Stimulated activated CD8-positive, alpha-beta memory T cell treated with anti-CD3 and anti-CD28 coated beads, Interleukin-2, amount 100 ng/mL, for 1 hour (primary cell): ENCODE measurements at places on chromosomes 1 and 21.

DNA sequence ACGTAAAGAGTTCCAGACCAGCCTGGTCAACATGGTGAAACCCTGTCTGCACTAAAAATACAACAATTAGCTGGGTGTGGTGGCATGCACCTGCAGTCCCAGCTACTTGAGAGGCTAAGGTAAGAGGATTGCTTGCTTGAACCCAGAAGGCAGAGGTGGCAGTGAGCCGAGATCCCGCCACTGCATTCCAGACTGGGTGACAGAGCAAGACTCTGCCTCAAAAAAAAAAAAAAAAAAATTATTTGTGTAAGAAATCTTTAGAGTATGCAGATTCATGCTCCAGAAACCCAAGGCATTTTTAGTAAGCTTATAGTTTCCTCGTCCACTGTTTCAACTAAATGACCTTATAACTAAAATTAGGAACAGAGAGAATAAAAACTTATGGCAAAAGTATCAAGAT is 51.3 kb downstream of the ABL2 start:
- no peak for DNase-seq

- no peak for DNase-seq
These were observed 363.6 kb downstream of the PLPP3 start for GRCh38 chr1:56215771-56216170.

- DNase-seq: no peak
These were observed at the start of gene KCNJ6 for GRCh38 chr21:37916310-37917051. KCNJ6 (minus strand) TSS chr21:37916457; CDS start chr21:37840682, 75,775 bp downstream.

DNA sequence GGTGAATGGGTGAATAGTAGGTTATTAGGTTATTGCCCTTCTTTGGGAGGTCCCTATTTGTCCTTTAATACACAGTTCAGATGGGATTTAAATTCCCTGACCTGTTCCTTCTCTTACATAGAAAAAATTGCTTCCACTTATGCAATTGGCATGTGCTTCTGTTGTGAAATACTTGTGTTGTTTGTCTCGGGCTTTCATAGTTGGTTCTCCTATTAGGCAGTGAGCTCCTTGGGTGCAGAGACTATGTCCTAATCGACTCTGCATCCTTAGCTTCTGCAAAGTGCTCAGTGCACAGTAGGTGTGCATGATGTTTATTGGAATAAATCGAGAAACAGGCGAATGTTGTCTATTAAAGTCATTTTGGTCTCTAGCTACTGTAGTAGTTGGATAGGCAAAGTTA is 1.3 kb upstream of the PDE4B start:
- no peak for DNase-seq

DNA sequence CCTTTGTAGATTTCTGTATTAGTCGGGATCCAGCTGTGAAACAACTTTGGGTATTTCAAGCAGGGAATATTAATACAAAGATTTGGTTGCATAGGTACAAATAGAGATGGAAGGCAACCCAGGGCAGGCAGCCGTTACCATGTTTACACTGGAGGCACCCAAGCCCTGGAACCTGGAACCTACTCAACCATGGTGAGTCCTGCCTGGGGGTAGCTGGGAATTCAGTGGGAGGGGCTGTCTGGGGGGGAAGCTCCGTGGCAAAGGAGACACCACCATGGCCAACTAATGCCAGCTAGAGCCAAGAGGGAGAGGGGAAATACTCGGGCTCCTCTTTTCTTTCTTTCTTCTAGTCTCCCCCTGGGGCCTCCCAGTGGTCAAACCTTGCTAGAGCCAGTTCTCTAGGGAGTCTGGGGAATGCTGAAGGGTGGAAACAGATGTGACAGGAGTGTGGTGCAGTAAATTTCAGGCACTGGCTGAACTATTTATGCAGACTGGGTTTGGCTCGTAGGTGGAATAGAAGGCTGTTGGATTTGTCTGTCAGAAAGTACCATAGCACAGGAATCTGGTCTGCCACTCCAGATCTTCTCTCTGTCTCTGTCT is 91.9 kb upstream of the CACNA1E start:
- no peak for DNase-seq

DNA sequence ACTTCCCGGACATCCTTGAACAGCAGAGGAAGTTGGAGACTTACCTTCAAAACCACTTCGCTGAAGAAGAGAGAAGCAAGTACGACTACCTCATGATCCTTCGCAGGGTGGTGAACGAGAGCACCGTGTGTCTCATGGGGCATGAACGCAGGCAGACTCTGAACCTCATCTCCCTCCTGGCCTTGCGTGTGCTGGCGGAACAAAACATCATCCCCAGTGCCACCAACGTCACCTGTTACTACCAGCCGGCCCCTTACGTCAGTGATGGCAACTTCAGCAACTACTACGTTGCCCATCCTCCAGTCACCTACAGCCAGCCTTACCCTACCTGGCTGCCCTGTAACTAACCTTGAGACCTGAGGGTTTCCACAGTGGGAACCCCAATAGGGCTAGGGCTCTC is 17.9 kb downstream of the TENT5C start:
- DNase-seq: no peak

DNA sequence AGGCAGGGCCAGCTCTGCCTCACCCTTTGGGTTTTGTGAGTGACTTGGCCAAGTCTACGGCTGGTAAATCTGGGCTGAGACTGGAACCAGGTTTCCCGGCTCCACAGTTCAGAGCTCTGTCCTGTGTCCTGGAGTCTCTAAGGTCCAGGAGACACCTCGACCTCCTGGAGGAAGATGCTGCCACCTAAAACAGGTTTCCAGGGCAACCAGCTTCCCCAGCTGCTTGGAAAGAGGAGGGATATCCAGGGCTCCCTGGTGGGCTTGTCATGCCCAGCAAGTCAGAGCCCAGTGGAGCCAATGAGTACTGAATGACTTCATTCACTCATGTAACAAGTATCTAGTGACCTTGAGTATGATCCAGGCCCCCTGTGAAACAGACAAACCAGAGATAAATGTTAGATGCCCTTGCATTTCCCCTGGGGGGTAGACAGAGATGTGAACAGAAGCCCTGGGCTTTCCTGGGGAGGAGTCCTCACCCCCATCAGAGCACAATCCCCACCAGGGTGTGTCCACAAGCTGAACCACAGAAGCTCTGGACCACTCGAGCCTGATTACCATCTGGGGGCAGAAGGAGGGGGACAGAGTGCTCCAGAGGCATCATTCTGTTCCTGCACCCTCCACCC is 181.2 kb upstream of the RAB4A start:
- no peak for DNase-seq
